ENCODE measurements at places on chromosomes 7 and 10. TPM values are rescaled to one million over a fixed set of nuclear protein-coding genes. Genes with fewer than 3 reads are reported as not detected.

DNA sequence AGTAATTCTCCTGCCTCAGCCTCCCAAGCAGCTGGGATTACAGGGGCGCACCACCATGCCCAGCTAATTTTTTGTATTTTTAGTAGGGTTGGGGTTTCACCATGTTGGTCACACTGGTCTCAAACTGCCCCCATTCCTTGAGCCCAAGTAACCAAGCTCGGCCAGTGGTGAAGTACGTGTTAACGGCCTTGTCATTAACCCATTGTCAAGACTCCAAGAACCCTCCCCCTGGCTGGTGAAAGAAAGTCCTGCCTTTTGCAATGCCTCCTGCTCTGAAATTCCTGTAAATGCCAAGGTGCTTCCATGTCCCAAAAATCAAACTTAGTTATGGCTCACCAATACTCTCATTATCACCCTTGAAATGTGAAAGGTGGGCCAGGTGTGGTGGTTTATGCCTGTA lies 18.8 kb upstream of the SEPHS1 start:
- no peak overlapping the region for H3K27ac ChIP-seq
- no peak for DNase-seq
- no peaks in the 10 kb centered on the region for H3K36me3 ChIP-seq
- H3K27me3 ChIP-seq: no peaks in the 10 kb centered on the region
- no peaks in the 10 kb centered on the region for H3K4me1 ChIP-seq

DNA sequence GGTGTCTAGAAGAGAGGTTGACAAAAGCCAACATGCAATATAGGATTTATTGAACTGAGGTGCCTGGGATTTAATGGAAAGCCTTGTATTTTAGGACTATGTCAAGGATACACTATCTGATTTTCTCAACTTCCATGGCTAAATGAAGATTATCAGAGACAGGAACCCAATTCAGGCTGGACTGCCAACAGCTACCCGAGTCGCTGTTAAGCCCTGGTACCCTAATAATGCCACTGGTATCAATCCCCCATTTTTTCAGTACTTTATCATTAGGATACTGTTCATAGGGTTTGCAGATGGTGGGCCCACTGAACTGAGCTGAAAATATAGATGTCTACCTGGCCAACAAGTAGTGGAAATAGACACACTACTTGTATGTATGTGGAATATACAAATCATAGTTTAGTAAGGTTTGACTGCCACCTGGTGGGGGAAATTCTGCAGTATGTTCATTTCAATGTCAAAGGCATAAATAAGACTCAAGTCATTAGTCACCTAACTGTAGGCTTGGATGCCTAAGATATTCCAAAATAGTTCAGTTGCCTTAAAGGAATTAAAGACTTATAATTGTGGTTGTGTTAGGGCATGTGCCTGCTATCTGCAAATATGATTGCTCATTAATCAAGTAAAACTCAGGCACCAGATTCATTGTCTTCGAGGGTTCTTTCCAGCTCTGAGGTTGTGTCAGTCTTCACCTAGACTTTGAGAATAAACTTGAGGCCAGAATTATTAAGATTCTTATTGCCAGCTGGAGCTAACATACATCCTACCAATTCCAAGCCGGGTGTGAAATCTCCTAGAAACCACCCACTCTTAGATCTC lies 34.1 kb upstream of the NOBOX start:
- H3K4me3 ChIP-seq: no peak overlapping the region
- H3K27me3 ChIP-seq: no peaks in the 10 kb centered on the region
- H3K27ac ChIP-seq: no peak overlapping the region
- H3K4me1 ChIP-seq: no peaks in the 10 kb centered on the region

- no peak within 1 kb of the TSS for H3K27ac ChIP-seq
- H3K4me1 ChIP-seq: no peaks in the 10 kb centered on the region
- no peaks in the 10 kb centered on the region for H3K27me3 ChIP-seq
- DNase-seq: no peak
- no peak within 1 kb of the TSS for H3K4me3 ChIP-seq
Measured at GRCh38 chr7:148590471-148590870, at the start of gene C7orf33. C7orf33 (plus strand) TSS chr7:148590766; CDS start chr7:148590926, 160 bp downstream.

GRCh38 chr7:2990949-2991470 lies 52.7 kb downstream of the CARD11 start:
- no peak overlapping the region for H3K27ac ChIP-seq
- no peaks in the 10 kb centered on the region for H3K4me1 ChIP-seq
- peaks cover 3% of the 10 kb centered on the region for H3K27me3 ChIP-seq
- H3K36me3 ChIP-seq: no peaks in the 10 kb centered on the region

DNA sequence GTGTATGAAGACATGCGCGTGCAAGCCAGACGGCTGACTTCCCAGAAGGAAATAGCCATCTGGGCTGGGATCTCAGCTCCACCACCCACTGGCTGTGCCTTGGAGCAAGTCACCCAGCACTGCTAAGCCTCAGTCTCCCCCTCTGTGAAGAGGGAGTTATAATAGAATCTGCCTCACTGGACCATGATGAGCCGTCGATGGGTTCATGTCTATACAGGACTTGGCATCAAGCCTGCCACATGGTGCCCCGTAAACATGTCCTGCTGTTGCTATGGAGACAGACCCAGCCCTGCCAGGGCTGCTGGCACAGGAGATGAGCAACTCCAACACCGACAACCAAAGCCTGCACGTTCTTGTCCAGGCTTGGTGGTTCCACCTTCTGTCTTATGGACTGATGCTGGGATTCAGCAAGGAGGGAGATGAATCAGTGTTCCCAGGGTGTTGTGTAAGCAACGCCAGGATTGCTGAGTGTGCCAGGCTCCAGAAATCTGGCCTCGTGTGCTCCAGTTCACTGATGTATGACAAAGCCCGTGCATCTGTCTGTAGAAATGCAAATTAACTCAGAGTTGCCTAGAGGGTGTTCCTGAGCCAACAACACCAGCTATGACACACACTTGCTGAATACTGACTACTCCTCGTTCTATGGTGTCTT lies 5.6 kb downstream of the GPR15LG start:
- H3K4me3 ChIP-seq: no peak overlapping the region
- H3K27ac ChIP-seq: no peak overlapping the region
- no peak for DNase-seq
- no peaks in the 10 kb centered on the region for H3K4me1 ChIP-seq

DNA sequence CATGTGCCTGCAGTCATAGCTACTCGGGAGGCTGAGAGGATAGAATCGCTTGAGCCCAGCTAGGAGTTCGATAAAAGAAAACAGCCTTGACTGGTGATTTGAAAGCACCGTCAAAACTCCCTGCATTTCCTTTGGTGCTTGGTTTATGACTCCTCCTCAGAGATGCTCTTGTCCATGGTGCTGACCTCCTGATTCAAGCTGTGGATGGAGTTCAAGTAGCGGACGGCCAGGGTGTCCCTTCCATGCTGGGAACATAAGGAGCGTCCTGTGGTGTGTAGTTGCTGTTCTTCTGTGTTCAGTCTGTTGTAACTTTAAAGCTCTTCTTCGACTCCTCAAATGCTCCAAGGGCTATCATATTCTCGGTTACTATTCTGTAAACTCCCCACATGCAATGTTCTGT lies 382.5 kb upstream of the KIAA1217 start:
- no peak for DNase-seq
- no peaks in the 10 kb centered on the region for H3K4me1 ChIP-seq
- H3K4me3 ChIP-seq: no peak overlapping the region
- H3K36me3 ChIP-seq: no peaks in the 10 kb centered on the region
- H3K27me3 ChIP-seq: peaks cover 2% of the 10 kb centered on the region
- H3K27ac ChIP-seq: no peak overlapping the region

DNA sequence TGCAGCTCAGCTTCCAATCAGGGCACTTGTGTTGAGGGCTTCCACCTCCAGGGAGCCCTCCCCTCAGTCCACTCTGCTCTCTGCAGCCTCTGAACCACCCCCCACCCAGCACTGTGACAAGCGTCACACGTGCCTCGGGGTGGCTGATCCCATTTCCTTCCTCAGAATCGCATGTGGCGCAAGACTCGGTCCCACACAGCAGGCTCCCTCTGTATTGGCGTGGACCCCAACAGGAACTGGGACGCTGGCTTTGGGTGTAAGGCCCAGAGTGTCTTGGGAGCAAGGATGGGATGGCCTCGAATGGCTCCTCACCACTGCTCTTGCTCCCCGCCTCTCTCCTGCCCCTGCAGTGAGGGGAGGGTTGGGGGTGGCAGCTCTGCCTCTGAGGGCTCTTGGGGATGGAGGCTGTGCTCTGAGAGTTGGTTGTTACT lies 4.1 kb downstream of the CPA1 start:
- no peaks in the 10 kb centered on the region for H3K4me1 ChIP-seq
- DNase-seq: no peak
- no peaks in the 10 kb centered on the region for H3K36me3 ChIP-seq
- H3K4me3 ChIP-seq: no peak overlapping the region
- H3K27ac ChIP-seq: no peak overlapping the region

Gene GATA3
- 1.8 TPM for total RNA-seq

Gene ASZ1
- total RNA-seq: not detected

Gene TMEM225B
- total RNA-seq: 0.42 TPM

Gene CLIP2
- total RNA-seq: 4.3 TPM

Gene OPN4
- 0.17 TPM for total RNA-seq

Gene ALOX5
- 2.0 TPM for total RNA-seq

Gene HSPA12A
- total RNA-seq: 7.0 TPM

Gene LIPF
- not detected for total RNA-seq
